ENCODE measurements at places on chromosomes 5 and 9.

DNA sequence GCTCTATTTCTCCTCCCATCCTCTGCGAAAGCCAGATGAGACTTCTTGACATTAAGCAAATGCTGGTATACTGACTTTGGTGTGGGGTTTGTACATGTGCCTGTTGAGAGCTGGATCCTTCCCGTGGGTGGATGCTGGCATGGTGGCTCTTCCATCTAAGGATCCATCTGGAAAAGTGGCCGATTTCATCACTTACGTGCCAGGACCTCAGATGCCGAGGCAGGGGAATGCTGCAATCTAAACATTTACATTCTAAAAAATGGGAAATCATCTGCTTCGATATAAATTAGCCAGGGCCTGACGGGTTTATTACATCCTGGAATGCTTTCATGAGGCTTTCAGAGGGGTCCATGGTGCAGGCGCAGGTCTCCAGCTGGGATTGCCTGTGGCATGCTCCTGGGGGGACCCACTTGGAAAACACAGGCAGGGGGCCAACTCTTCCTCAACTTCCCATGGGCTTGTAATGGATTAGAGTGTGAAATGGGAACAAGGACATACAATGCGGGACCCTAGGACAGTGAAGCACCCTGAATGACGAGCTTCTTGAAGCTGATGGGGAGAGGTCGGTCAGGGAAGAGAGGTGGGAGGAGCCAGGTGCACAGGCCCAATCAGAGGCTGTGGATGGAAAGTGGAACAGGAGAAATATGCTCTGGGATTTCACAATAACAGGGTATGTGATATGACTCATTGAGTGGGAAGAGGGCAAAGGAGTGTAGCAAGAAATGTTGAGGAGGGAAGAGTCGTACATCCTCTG, 105.5 kb upstream of the PITX1 start:
- DNase-seq: no peak

DNA sequence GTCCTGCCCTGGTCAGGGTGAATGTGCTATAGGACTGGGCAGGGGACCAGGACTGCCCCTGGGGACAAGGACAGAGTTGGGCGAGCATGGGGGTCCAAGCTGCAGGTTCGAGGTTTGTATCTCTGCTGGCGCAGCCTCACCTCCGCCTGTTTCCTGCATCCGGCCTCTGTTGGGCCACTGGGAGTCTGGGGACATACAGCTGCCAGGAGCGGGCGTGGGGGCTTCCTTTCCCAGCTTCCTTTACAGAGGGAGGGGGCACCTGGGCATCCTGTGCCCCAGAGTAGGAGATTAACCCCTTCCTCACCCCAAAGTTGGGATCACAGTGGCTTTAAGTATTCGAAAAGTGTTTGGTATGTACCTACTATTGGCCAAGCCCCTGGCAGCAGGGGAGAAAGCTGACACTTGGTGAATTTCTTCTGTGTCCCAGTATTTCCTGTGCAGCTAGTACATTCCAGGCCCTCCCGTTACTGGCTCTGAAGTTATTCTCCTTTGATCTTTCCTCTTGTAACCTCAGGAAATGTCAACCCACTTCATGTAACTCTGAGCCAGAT, 19.0 kb downstream of the OLFML2A start:
- no peak for DNase-seq

DNA sequence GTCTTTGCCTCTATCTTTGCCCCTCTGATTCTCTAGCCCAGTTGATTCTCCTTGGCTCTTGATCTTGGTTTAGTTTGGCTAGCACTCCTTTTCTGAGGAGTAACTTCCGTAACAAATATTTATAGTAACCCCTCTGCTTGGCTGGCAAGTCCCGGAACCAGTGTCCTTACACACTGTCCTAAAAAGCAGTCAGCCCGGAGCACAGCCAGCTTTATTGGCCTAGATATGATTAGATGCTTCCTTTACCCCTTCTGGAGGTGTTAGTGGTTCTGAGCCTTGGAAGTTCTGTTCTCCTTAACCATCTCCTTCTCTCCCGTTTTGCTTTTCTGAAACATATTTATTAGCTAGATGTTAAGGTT, 17.0 kb upstream of the MSMP start:
- DNase-seq: no peak

- DNase-seq: no peak
Observed at GRCh38 chr9:117188394-117188793, 226.5 kb downstream of the ASTN2 start.

- DNase-seq: no peak
Observed at GRCh38 chr5:171868236-171868635, 82.6 kb downstream of the SMIM23 start.

GRCh38 chr5:28557114-28557513, 1518.7 kb upstream of the CDH9 start:
- DNase-seq: no peak

GRCh38 chr9:123761905-123762605, 167.9 kb downstream of the DENND1A start:
- no peak for DNase-seq

DNA sequence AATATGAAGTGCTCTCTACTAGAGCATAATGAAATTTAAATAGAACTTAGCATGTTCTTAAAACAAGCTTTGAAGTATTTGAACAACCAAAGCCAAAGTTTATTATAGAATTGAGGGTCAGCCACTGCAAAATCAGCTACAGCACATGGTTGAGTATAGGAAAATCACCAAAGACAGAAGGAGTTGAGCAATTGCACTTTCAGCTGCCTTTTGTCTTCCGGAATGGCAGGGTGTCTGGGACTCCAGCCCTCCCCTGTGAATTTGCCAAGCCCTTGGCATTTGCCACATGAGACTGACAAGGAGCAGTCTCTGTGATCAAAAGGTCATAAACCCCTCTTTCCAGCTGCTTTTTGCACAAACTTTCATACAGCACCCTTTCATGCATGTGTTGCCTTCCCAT, 8.5 kb upstream of the LURAP1L start:
- no peak for DNase-seq

GRCh38 chr5:139147483-139148087, 50.6 kb downstream of the SIL1 start:
- no peak for DNase-seq

DNA sequence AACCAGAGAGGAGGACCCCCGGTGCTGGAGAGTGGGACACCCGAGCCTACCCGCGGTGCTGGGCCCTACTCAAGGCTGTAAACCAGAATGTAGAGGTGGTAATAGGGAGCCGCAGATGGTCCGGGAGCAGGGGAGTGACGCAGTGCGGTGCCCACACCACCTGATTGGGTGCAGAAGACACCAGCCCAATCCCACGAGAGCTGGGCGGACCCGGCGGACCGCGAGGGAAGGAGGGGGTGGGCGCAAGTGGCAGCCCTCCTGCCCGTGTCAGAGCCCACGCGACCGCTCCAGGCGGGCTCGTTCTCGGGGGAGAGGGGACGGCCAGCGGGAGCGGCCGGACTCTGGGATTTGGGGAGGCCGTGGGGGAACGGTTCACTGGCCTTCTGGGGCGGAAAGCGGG, 71.2 kb downstream of the C9orf50 start:
- no peak for DNase-seq

- no peak for DNase-seq
Observed at GRCh38 chr5:116492016-116492623, 82.5 kb downstream of the SEMA6A start.

DNA sequence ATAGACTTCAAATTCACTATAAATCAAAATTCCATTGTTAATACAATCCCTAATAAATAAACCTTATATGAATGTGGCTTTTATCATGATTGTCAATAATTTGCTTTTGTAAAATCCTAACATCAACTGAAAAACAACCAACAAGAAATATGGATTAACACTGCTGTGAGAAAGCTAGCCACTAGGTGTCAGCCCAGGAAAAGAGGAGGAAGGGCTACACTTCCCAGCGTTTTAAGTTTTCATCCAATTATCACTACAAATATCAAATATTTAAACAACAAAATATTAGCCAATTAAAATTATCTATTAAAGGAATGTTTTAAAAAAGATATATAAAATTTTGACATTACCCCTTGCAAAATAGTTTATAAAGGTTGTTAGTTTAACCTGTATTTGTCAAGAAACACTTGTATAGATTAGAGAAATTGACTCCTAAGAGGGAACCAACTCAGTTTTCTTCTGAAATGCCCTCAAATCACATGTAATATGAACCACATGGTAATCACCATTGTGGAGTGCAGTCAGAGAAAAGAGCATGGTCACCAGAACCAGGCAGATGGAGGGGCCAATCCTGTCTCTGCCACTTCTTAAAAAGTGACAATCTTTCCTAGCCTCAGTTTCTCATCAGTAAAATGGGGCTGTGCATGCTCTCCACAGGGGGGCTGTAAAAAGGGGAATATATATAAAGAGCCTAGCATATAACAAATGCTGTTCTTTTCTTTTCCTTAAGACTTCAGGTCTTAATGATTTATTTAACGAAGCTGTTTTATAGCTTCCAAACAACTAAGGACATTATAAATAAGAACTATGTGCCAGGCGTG, 188.2 kb downstream of the CRB2 start:
- DNase-seq: peak; percentile 21

GRCh38 chr5:151734064-151734408, 24.4 kb downstream of the ATOX1 start:
- DNase-seq: no peak

DNA sequence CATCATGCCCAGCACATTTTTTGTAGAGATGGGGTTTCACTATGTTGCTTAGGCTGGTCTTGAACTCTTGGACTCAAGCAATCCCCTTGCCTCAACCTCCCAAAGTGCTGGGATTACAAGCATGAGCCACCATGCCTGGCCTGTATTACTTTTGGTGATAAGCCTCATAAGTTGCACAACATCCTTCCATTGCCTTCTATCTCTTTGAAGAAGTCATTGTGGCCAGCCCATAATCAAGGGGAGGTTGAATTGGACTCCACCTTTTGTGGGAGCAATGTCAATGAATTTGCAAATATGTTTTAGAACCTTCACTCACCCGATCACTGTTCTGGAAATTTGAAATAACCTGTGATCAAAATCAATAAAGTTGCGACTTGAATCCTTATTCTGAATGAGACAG, 104.3 kb upstream of the CLINT1 start:
- DNase-seq: no peak

DNA sequence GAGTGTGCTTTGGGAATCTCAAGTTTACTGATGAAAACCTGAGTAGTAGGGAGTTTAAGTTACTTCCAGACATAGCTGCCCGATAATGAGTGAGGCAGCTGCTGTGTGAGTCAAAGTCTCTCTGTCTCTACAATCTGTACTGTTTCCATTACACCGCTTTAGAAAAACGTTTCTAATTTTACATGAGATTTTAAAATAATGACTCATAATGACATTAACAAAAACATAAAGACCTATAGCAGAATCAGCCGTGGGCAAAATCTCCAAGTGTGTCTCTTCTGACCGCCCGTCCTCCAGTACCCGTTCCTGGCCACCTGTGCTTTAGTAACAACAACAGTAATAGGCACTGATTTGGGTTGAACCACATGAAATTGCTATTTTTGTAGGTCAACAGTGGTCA, 69.6 kb upstream of the PRRC1 start:
- DNase-seq: no peak

DNA sequence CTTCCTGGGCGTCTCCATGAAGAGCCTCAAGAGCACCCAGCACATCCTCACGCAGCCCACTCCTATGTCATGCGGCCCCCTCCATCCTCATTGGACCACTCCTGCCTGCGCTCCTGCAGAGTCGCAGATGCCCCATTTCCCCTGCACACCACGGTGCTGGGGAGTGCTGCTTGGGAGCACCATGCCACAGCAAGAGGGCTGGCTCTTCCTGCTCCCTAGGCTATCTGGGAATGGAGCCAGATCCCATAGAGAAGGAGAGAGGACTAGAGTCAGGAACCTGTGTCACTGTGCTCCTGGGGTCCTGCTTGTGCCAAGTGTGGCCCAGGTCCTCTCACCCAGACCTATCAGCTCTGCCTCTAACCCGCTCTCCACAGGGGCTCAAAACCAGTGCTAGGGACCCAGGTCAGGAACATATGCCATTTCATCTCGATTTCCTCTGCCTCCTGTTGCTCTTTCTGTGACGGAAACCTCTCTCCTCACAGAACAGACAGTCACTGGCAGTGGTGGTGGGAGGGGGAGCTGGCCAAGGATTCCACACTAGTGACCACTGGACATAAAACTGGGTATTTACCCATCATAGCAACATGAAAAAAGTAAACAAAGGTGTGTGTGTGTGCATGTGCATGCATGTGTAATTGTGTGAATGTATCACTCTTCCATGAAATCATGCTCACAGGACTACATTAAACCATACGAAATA, 178.4 kb downstream of the TTLL11 start:
- DNase-seq: no peak

DNA sequence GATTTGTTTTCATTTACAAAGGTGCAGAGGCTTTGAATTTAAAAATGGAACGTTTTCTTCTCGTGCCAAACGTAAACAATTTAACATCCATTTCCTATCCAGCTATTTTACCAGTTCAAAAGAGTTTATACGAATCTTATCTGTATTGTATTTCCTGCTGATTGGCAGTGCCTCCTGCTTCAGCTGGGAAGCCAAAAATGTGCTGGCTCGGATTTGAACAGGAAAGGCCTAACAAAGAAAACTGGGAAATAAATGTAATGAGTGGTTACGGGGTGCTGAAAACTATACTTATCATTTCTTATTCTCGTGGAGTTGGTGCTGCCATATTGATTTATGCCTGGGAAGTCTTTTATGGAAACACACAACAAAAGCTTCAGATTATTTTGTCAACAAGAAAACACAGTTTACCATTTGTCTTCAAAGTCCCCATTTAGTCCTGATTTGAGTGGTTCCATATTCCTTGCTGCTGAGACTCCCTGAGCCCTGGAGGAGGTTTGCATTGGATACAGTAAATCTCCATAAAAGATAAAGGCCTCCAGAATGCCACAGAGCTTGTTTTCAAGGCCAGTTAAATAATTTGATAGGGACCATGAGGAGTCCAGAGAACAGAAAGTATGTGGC, 507.4 kb downstream of the RASEF start:
- DNase-seq: no peak

- no peak for DNase-seq
Observed at GRCh38 chr9:130857864-130858738, 23.0 kb downstream of the ABL1 start.

GRCh38 chr9:18362901-18363685, 110.9 kb upstream of the ADAMTSL1 start:
- DNase-seq: no peak
